H1 (cell line): ENCODE measurements at places on chromosomes 4 and X. TPM values are rescaled to one million over a fixed set of nuclear protein-coding genes. Genes with fewer than 3 reads are reported as not detected.

RRH gene
- not detected in 2 replicates for total RNA-seq

CITED1 gene
- total RNA-seq = 2.2 and 2.4 TPM in 2 replicates

IL1RAPL1 gene
- 0.29 and 0.35 TPM in 2 replicates for total RNA-seq

PAGE2 gene
- not detected in 2 replicates for total RNA-seq

CDX4 gene
- total RNA-seq = 2.2 and 2.6 TPM in 2 replicates

TLR2 gene
- 1.3 and 1.5 TPM in 2 replicates for total RNA-seq

IL2RG gene
- not detected in 2 replicates for total RNA-seq

TAF9B gene
- total RNA-seq = 20.8 and 23.8 TPM in 2 replicates

MAGEE1 gene
- 10.2 TPM in 2 replicates for total RNA-seq

SH3TC1 gene
- total RNA-seq = 0.29 TPM in 1 of 2 replicates, not detected in the other

SPINK2 gene
- total RNA-seq = 1.4 and 1.6 TPM in 2 replicates

CFAP99 gene
- total RNA-seq = not detected in 2 replicates

SPATA4 gene
- total RNA-seq = not detected in 2 replicates

CT45A5 gene
- not detected in 2 replicates for total RNA-seq

PPID gene
- 48.3 and 53.2 TPM in 2 replicates for total RNA-seq

SULT1E1 gene
- not detected in 2 replicates for total RNA-seq

GLRA2 gene
- total RNA-seq = not detected in 2 replicates
